ENCODE measurements at places on chromosomes 3 and 15. TPM values are rescaled to one million over a fixed set of nuclear protein-coding genes. Genes with fewer than 3 reads are reported as not detected.

DNA sequence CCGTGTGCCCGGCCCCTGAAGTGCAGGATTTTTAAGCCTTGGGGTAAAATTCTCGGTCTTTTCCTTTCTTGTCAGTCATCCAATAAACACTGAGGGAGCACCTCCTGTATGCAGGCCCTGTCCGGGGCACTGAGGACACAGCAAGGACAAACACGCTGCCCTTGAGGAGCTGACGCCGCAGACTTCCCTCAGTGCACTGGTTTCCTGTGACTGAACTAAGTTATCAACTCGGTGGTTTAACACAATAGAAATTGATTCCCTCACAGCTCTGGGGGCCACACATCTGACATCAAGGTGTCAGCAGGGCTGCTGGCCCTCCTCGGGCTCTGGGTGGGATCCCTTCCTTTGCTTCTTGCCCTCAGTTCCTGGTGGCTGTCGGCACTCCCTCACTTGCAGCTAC, 65.1 kb downstream of the ZNF445 start:
- no peak for DNase-seq

DNA sequence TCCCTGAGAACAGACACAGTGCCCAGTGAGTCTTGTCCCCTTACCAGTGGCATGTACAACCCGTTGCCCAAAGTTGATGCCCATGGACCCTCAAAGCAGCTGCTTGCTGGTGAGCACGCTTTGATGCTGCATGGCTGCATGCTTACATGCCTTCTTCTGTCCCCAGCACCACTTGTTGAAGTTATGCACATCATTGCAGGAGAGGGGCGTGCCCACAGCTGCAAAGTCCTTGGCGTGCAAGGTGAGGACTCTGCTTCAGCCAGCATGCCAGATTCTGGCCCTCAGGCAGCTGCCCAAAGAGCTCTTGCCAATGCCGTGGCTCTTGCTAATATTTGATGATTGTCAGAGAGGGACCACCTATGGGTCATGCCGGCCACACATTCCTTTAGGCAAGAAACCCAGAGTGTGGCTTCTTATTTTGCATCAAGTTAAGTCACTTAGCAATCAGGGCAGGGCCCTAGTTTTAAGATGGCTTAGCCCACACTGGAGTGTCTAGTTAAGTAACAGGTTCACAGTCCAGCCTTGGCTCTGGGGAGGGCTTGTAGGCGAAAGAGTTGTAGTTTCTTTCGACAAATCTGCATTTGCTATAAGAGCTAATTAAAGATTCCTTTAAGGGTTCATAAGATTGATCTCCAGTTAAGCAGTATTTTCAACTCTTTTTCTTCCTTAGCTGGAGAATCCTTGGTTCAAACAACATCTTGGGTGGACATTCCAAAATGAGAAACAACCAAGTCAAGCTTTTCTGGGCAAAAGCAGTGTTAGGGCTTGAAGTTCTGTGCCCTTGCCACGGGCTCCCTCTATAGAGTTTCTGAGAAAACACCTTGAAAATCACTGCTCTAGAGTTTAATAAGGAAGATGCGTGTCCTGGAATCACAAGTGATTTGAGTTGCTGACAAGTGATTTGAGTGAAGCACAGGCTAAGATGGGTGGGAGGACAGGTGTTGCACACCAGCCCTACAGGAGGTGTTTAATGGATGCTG, 128.6 kb downstream of the SLCO3A1 start:
- DNase-seq, result peak; percentile 5

DNA sequence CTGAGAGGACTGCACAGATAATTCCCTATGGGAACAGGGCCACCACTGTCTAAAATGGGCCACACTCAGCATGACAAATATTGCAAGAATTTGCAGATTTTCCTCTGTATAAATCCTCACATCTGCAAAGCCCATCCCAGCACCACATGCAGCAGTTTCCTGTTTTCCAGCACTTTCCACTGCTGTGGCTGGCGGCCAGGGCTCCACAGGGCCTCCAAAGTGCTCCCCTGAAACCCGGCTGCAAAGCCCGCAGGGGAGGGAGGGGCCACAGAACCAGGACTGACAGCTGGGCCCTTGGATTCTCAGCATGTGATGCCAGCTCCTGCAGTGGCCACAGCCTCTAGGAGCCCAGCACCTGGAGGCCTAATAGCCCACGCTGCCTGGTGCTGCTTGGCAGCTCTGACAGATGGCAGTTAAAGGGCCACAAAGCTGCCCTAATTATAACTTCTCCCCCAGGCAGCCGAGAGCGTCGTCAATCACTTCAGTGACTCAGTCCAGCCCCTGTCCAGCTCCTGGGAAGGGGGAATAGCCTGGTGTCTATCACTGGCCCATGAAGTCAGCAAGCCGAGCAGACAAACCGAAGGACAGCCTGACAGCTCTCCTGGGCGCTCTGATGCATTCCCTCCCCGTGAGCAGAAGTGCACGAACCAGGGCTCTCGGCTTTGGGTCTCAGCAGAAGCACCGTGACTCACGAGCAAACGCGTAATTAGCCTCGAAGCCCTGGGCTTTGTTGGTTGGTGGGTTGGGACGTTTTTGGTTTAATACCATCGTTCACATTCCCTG, 4.7 kb downstream of the LRRC15 start:
- peak; percentile 94 for DNase-seq

- no peak for DNase-seq
These were observed 259.2 kb downstream of the ADAMTSL3 start for GRCh38 chr15:83913034-83913632.

GRCh38 chr3:190182418-190183043, 61.8 kb upstream of the P3H2 start:
- peak; percentile 93 for DNase-seq

GRCh38 chr3:32137870-32138269, 31.4 kb downstream of the GPD1L start:
- DNase-seq, result no peak

DNA sequence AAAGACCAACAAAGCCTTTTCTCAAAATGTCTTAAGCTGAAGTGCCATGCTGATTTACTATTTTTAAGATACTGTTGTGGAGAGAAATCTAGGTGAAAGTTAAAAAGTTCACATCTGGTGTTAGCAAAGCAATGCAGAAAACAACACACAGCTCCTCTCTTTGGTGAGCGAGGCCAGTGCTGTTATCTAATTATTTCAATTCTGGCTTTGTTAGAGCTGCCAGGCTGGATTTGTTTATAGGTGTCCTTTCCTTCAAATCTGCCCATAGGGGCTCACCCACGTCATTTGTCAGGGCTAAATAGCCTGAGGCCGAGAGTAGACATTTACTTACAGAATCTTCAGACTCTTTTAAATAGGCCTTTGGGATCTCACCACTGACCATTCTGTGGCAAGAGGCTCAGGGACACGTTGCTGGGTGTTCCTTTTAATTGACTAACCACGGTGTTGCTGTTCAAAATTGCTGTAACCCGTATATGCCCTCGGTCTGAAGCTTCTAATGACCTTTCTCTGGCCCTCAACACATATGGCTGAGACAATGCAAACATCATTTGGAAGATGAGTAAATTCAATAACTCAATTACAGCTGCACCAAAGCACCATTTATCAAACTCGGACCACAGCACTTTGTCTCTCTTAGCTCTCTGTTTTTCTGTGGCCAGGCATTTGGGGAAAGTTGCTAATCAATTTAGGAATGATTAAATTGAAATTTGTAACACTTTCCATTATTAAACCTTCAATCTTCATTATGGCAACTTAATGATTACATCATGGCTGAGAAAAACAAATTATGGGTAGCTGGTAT, 152.6 kb downstream of the PDZRN3 start:
- DNase-seq, result no peak

DNA sequence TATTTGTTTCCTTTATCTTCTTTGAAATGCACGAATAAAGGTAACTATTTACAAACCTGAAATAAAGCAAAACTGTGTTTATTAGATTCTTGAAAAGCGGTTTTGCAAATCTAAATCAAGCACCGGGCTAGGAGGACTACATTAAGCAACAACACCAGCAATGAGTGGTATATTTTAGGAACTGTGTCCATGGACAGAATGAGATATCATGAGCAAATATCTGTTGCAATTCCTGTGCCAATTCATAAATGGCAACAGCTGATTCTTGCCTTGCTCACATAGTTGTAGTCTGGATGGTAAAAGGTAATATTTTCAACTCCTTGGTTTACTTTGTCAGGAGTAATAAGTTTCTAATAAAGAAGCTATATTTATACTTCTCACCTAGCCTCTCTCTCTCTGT, 403.3 kb downstream of the LPP start:
- no peak for DNase-seq

- DNase-seq, result no peak
These were observed 100.8 kb upstream of the ABHD17C start for GRCh38 chr15:80594091-80594889.

GRCh38 chr15:63532307-63532744, 27.9 kb downstream of the USP3 start:
- DNase-seq, result peak; percentile 38

DNA sequence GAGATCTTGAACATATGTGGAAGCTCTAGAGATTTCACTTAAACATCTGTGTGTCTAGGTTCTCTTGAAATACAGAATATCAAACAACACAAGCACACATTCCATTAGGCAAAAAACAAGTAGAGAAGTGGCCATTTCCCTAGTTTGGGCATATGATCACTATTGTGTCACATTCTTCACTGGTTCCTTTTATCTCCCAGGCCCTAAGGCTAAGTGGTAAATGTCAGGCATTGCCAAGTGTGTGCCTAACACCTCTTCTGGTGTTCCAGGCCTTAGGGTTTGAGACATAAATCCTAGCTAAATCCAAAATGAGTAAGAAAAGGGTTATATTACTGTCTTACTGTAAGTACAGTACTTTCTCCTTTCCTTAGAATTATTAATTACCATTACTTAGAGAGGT, 880.1 kb downstream of the PDCD6IP start:
- no peak for DNase-seq

The FBXW12 gene
- not detected for total RNA-seq

The SHC4 gene
- 2.5 TPM for total RNA-seq

The LRRIQ4 gene
- total RNA-seq, result not detected

The TM4SF18 gene
- total RNA-seq, result under 0.01 TPM

The TRIM42 gene
- not detected for total RNA-seq

The MAGEL2 gene
- total RNA-seq, result under 0.01 TPM

The NR2E3 gene
- under 0.01 TPM for total RNA-seq

The CCNL1 gene
- 156 TPM for total RNA-seq
